A549 treated with CORT108297 at 1 μM for 4 hours (cell line): ENCODE measurements at places on chromosomes 2 and 18. TPM values are rescaled to one million over a fixed set of nuclear protein-coding genes. Genes with fewer than 3 reads are reported as not detected.

The SPDYA gene
- 0.10 to 0.32 TPM (median 0.17 TPM) in 5 replicates for total RNA-seq

The UPP2 gene
- not detected in 5 replicates for total RNA-seq

The CYP20A1 gene
- total RNA-seq, result 7.9 to 10.0 TPM (median 8.7 TPM) in 5 replicates

The PDE1A gene
- total RNA-seq, result 0.09 to 0.18 TPM (median 0.14 TPM) in 5 replicates

The SLC9A4 gene
- total RNA-seq, result not detected in 5 replicates

The RNMT gene
- total RNA-seq, result 17.9 to 19.8 TPM (median 18.4 TPM) in 5 replicates

The L3MBTL4 gene
- total RNA-seq, result not detected in 5 replicates

The SPIRE1 gene
- total RNA-seq, result 12.9 to 18.1 TPM (median 17.0 TPM) in 5 replicates

The TWIST2 gene
- total RNA-seq, result 10.5 to 20.7 TPM (median 19.4 TPM) in 5 replicates

The ERMN gene
- total RNA-seq, result not detected in 5 replicates

The LONRF2 gene
- 2.5 to 3.9 TPM (median 3.4 TPM) in 5 replicates for total RNA-seq

The AMER3 gene
- not detected in 5 replicates for total RNA-seq

The CCDC141 gene
- not detected in 5 replicates for total RNA-seq

The KCNIP3 gene
- total RNA-seq, result 1.1 to 2.4 TPM (median 1.6 TPM) in 5 replicates

The NABP1 gene
- 11.0 to 16.8 TPM (median 13.8 TPM) in 5 replicates for total RNA-seq

The SERPINB3 gene
- total RNA-seq, result 0.06 to 0.17 TPM (median 0.08 TPM) in 5 replicates

The TUBA4B gene
- 0.30 to 0.56 TPM (median 0.37 TPM) in 5 replicates for total RNA-seq

The DSG1 gene
- total RNA-seq, result not detected in 5 replicates

The MAPRE2 gene
- total RNA-seq, result 13.6 to 15.8 TPM (median 14.3 TPM) in 5 replicates

The TDRD15 gene
- not detected in 5 replicates for total RNA-seq

The CYTIP gene
- not detected in 5 replicates for total RNA-seq

The GREB1 gene
- 2.5 to 3.0 TPM (median 2.8 TPM) in 5 replicates for total RNA-seq

The ELMOD3 gene
- total RNA-seq, result 10.8 to 14.5 TPM (median 12.7 TPM) in 5 replicates

The TIA1 gene
- total RNA-seq, result 37.2 to 55.3 TPM (median 50.0 TPM) in 5 replicates

The TMEM198 gene
- total RNA-seq, result 0.45 to 1.4 TPM (median 1.1 TPM) in 5 replicates
